ENCODE measurements at places on chromosomes 3 and 15.

DNA sequence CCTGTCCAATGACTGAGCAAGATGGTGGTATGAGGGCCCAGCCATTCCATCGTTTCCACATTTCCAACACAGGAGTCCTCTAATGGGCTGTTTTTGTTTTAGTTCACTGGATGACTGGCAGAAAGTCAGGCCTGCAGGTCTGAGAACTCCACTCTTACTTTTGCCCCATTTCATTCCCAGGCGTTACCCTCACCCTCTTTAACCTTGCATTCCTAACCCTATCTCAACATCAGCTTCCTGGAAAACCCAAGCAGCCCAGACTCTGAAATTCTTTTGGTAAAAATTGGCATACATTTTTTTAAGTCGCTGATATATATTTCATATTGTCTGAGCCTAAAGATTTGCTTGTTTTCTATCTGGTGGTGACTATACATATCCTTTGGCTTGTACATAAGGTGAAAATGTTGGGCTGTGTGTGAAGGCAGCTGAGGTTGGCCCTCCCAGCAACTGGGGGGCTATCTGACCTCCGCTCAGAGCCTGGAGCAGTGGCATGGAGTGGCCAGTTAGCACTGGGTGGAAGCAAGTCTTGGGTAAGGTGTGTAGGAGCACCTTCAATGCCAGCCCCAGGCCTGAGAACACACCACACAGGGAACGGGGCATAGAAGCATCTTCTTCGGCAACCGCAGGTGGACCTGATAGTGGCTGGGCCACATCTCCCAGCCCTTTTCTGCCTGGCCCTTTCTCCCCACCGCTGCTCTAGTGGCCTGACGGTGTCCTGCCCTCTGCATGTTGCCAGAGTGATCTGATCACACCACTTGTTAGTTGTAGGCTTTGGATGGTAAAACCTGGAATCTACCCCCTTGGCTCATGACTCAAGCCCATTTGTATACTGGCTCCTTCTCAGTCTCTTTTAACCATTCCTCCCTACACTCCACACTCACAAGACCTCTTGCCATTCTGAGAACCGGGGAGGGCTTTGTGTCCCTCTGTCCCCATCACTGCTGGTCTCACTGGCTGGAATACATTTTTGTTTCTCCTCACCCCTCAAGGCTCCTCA is 50.0 kb downstream of the AMOTL2 start:
- DNase-seq: no peak

DNA sequence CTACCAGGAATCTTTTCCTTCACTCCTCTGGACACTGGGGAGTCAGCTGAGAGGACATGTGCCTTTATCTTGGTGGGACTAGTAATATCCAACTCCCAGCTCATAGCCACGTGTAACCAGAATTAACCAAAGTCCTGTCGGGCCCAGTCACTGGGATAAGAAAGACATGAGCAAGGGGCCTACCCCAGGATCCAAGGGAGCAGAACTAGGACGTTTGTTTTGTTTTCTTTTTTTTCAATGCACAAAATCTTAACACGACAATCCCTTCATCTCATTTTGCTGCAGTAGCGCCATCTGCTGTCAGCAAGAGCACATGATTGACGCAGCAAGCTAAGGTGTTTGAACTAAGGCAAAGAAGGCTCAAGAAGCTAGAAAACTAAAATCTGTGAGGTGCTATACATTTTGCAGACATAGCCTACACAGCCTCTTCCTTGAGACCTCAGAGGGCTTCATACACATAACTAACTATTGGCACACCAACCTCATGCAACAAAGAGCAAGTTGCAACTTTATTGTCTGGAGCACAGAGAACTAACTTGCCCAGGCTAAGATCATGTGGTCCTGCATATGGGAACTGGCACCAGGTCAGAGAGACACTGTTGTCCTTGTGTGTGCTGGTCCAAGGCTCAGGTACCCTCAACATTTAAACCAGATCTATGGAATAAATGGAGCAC is 43.6 kb downstream of the RLBP1 start:
- peak; percentile 76 for DNase-seq

- DNase-seq: no peak
Observed at GRCh38 chr3:183812761-183813445, 12.5 kb downstream of the MAP6D1 start.

DNA sequence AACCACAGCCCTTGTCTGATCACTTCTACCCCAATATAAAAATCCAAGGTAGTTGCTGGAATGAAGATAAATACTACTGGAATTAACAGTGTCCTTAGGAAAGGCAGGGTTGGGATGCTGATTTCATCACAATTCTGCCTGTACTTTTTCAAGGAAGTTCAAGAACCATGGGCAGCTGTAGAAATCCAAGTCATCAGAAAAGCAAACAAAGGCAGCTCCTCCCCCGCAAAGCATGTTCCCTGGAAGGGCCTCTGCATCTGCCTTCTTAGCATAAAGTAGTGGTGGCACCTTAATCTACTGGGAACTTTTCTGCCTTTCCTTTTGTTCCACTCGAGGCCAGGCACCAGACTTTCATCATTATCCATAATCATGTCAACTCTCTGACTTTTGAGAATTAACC is 54.4 kb downstream of the ERC2 start:
- peak; percentile 7 for DNase-seq

GRCh38 chr3:97010881-97011657 is 196.7 kb downstream of the EPHA6 start:
- DNase-seq: peak; percentile 45

- DNase-seq: peak; percentile 94
Observed at GRCh38 chr15:90412356-90413194, 24.5 kb downstream of the IQGAP1 start.

GRCh38 chr3:37144806-37145205 is 29.6 kb downstream of the LRRFIP2 start:
- no peak for DNase-seq

- DNase-seq: peak; percentile 43
Observed at GRCh38 chr15:42332331-42332730, 27.0 kb upstream of the CAPN3 start.

GRCh38 chr15:64903326-64903950 is 8.3 kb upstream of the ANKDD1A start:
- DNase-seq: no peak
